Stimulated activated CD8-positive, alpha-beta memory T cell treated with anti-CD3 and anti-CD28 coated beads, Interleukin-12 subunit alpha, Interleukin-12 subunit beta, amount 100 ng/mL, for 4 hours (primary cell): ENCODE measurements at places on chromosomes 1 and 21.

- DNase-seq = no peak
Observed at GRCh38 chr1:236425031-236425663, 31.1 kb downstream of the EDARADD start.

- no peak for DNase-seq
Observed at GRCh38 chr1:25001125-25001915, 71.2 kb upstream of the RUNX3 start.

DNA sequence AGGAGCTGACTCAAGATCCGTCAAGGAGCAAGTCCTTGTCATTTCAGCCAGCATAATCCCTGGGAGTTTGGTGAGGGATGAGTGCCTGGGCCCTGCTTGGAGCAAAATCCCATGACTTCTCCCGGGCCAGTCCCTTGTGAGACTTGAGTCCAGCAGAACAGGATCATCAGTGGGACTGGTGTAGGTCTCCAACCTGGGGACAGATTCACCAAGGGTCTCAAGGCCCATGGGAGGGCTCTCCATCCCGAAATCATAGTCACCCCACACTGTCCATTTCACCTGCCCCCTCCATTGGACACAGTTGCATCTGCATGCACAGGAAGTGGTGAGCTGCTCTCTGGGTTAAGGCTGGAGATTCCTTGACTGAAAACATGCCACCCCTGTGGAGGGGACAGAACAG, 178.2 kb downstream of the FOXD2 start:
- no peak for DNase-seq

DNA sequence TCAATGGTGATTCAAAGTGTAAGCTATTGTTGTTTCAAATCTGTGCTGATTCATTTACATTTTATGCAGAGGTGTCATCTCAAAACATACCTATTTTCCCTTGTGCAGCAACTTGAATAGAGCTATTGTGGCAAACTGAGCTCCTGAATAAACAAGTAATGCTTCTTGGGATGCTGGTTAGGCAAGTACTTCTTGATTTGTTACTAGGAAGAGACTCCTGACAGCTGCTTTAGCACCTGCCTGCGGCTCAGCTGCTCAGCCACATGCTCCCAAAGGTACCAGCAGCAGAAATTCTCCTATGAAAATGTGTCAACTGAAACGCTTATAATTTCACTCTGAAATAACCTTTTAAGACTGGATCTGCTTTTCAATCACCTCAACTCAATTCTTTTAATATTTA, 352.3 kb downstream of the RYR2 start:
- DNase-seq = no peak

DNA sequence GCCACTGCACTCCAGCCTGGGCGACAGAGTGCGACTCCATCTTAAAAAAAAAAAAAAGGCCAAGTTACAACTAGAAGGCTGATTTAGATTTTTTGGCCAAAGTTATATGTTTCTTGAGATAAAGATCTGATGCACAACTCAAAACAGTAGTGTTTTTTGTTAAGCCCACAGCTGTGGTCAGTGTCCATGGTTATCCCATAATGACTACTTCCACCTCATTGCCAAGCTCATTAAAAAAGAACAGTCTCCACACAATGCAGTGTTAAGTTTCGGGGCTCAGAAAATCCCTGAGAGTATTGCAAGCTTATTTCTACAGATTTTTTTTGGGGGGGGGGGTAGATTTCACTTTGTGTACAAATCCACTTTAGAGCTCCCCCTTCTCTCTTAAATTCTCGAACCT, 120.5 kb downstream of the RUNX1 start:
- no peak for DNase-seq

DNA sequence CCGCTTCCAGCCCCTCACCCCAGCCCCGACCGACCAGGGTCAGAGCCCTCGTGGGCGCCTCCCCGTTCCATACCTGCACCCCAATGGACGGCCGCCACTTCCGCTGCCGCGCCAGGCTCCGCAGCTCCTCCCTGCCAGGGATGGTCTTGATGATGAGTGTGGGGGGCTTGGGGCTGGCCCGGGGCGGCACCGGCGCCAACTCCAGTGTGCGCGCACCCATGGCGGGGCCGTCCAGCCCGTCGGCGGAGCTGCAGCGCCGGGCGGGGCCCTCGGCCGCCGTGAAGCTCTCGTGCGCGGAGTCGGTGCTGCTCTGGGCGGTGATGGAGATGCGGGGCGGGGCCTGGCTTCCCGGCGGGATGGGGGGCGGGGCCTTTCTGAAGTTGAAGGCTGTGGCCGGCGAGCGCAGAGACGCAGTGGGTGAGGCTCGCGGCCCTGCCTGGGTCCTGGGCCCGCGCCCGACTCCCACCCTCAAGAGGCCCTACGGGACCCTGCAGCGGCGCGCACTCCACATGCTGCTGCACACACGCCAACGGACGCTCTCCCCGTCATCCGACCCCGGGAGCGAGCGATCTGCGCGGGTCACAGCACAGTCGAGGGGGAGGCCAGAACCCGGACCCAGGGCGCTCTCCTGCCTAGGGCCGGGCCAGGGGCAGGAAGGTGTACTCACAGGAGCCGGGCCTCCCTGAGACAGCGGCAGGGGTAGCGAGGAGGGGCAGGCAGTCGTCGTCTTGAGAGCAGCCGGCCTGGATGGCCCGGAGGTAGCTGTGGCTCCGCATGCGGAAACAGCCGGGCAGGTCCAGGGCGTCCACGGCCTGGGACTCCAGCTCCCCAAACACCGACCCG, 26.1 kb upstream of the SMIM12 start:
- peak; percentile 40 for DNase-seq

GRCh38 chr1:40612345-40612831, 53.1 kb downstream of the RIMS3 start:
- DNase-seq = peak; percentile 36

DNA sequence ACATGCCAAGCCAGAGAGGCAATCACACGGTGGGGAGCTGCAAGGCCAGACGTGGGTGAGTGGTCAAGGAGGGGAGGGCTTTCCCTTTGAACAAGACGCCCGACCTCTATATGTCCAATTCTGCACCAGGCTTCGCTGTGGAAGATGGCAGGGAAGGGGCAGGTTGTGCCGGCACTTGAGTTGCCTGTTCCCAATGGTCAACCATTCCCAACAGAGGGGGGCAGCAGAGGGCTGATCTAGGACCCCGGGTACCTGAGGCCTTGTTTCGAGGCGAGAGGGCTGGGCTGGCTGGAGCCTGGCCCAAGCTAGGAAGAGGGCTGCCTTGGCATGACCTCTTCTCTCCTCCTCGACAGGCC, 64.9 kb downstream of the TMEM53 start:
- DNase-seq = no peak

DNA sequence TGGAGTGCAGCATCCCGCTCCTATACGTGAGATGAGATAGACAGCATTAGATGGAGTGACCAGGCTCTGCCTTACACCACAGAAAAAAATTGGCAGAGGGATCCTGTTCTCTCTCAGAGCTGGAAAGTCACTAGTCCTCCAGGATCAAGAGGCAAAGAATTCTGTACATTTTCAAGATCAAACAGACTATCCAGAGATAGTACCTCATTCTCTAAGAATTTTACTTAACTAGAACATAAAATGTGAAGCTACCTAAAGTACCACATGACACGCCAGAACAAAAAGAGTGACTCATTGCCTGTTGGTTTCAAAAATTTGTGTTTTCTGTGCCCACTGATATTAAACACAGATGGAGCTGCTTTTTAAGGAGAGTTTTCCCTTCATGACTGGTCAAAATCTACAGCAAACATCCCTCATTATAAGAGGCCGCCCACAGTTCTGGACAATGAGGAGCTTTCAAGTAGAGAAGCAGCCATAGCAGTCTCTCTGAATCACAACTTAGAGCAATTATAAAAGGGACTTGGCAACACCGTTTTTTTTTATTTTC, 32.3 kb downstream of the CD160 start:
- DNase-seq = no peak

DNA sequence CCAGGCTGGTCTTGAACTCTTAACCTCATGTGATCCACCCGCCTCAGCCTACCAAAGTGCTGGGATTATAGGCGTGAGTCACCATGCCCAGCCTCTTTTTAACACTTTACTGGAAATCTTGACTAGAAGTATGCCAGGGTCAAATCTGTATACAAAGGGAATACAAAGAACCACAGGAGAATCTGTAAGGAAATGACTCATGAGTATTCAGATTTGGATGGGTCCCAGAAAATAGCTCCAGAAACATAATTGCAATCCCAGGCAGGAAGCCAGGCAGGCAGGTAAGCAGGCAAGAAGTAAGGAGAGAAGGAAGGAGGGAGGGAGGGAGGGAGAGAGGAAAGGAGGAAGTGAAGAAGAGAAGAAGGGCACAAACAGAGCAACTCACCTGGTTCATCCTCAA, 22.8 kb upstream of the TIAM1 start:
- DNase-seq = no peak

DNA sequence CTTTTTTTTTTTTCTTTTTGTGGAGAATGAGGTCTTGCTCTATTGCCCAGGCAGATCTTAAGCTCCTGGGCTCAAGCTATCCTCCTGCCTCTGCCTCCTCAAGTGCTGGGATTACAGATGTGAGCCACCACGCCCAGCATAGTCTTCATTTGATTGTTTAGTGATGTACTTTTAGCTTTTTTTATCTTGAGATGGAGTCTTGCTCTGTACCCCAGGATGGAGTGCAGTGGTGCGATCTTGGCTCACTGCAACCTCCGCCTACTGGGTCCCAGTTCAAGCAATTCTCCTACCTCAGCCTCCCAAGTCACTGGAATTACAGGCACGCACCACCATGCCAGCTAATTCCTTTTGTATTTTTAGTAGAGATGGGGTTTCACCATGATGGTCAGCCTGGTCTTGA, 24.0 kb upstream of the LRRC3 start:
- no peak for DNase-seq

DNA sequence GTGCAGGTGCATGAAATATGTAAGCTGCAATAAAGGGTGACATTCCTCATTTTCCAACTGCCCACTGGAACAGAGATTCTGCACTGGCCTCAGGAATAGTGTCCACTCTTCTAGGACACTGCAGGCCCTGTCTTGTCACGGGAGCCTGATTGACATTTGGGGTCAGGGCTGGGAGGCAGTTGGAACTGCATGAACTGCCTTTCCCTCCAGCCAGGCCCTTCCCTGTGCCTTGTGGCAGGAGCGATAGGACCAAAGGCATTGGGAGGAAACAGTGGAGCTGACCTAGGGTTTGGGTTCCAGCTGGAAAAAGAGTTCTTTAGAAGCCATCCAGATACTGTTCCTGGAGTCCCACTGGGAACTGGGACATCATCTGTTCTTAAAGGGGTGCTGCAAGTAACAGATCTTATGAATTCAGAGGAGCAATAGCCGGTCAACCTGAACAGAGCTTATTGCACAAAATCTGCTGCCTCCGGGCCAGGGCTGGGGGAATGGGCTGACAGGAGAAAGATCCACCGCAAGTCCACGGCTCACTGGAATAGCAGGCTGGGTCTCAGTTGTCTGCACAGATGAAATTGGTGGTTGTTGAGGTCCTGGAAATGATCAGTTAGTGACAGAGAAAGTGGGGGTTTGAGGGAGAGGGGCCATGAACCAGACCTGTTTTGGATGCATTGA, 451.7 kb downstream of the CAMTA1 start:
- DNase-seq = no peak

- DNase-seq = no peak
Observed at GRCh38 chr21:16534408-16535101, 804.8 kb downstream of the USP25 start.

DNA sequence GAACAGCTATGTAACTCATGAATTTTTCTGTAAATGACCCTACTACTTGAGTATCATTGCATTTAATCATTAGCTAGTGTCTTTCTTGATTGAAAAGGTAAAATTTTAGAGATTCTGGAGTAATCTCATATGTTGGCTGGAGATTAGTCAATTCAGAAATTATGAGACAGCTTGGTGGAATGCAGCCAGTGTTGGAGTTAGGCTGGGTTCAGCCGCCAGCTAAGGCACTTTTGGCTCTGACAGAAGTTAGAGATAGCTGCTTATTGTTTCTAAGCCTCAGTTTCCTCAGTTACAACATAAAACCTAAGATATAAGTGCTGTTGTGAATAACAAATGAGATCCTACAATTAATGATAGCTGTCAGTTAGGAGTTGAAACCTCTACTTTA, 49.4 kb downstream of the TBCE start:
- no peak for DNase-seq

DNA sequence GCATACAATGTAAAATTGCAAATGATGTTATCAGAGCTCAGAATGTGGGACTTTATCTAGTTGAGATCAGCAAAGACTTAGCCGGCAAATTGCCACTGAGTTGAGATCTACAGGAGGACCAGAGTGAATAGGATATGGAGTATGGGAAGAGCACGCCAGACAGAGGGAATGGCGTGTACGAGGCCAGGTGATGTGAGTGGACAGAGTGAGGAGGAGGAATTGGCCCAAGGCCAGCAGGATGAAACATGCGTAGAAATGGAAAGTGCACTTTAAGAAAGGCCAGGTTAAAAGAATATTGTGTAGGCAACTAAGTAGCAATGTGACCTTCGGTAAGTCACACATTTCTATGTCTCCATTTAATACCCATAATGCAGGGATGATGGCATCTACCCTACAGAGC, 211.0 kb downstream of the ZP4 start:
- DNase-seq = no peak

DNA sequence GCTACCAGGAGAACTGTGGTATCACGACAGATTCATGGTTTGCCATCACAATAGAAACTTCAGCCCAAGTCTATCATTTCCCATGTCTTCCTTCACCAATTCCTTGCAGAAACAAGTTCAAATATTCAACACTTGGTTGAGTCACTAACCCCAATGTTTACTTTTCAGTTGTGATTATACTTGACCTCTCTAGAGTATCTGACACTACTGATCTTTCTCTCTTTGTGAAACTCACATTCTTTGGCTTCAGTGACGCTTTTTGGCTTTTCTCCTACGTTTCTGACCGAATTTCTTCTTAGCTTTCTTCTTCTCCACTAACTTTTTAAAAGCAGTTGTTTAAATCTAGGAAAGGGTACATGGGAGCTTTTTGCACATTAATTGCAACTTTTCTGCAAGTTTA, 48.8 kb upstream of the HMGB4 start:
- DNase-seq = no peak

DNA sequence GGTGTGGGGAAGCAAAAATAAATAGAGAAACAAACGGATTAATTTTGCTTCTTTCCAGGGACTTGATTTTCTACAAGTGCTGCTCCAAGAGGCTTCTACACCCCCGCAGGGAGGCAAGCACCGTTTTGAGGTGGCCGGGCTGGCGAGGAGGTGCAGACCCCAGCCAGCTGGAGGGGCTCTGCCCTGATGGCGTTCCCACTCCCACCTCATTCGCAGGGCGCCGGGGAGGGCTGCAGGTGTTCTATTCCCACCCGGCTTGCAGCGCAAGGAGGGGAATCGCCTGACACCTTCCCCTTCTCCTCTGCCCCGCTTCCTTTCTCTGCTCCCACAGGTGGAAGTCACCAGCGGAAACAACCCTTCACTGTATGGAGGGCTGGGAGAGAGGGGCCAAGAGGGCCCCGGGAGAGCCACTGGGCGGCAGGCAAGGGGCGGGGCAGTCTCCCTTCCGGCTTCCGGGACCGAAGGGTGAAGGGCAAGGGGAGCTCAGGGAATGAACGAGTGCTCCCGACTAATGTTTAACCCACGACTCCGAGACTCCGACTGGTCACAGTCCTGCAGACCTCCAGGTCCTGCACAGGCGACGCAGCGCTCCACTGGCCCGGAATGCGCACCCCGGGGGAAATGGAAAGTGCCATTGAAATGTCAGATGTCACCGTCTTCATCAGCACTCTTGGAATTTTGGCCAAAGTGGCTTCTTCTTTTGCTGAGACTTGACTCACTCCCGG, 29.1 kb downstream of the TEX35 start:
- peak; percentile 13 for DNase-seq

- no peak for DNase-seq
Observed at GRCh38 chr1:171655746-171656116, 3.2 kb upstream of the MYOC start.
